MG63 (cell line): ENCODE measurements at places on chromosomes 16 and 17. TPM values are rescaled to one million over a fixed set of nuclear protein-coding genes. Genes with fewer than 3 reads are reported as not detected.

- no peak for DNase-seq
Measured at GRCh38 chr16:75081179-75081859, 35.3 kb downstream of the LDHD start.

Gene PRCD
- total RNA-seq: 1.2 TPM in 1 of 2 replicates, not detected in the other

Gene NPIPB5
- 3.4 and 6.2 TPM in 2 replicates for total RNA-seq

Gene DBF4B
- total RNA-seq: 7.9 and 11.1 TPM in 2 replicates

Gene DPEP2
- total RNA-seq: not detected in 2 replicates
